Uterus (tissue), 4 donors: ENCODE measurements at places on chromosomes 7 and 10. TPM values are rescaled to one million over a fixed set of nuclear protein-coding genes. Genes with fewer than 3 reads are reported as not detected.

Gene IFIT1B
- total RNA-seq = 1.1 TPM

Gene ERVW-1
- total RNA-seq = not detected

Gene CALML5
- total RNA-seq = not detected

Gene PVRIG
- total RNA-seq = not detected

Gene DNA2
- total RNA-seq = 0.51 TPM

Gene FBH1
- total RNA-seq = 106 TPM

Gene PDGFA
- 34.0 TPM for total RNA-seq

Gene ASZ1
- not detected for total RNA-seq

Gene TCERG1L
- not detected for total RNA-seq

Gene PNLIPRP3
- total RNA-seq = not detected

Gene TAS2R4
- total RNA-seq = 0.26 TPM

Gene TRIM4
- total RNA-seq = 51.7 TPM

Gene MGAM2
- 0.12 TPM for total RNA-seq

Gene HTR7
- total RNA-seq = 1.5 TPM

Gene PRKG1
- 66.9 TPM for total RNA-seq

Gene ATOH7
- total RNA-seq = not detected

DNA sequence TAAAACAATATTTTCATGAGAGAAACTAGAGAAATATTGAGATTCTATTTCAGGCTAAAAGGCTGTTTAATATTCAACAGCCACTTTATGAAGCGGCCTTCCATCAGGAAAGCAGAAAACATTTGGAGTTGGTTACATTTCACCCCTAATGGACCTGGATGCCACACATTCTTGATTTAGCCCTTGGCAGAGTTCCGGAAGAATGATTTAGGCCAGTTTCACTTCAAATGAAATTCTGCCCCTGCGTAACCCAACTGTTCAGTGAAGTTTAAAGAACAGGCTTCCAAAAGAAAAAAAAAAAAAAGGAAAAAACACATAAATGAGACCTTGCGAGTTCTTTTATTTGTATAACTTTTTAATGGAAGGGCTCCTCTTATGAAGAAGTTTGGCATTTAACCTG is 239.2 kb upstream of the AKR1E2 start:
- no peak for DNase-seq

- no peak for DNase-seq
Measured at GRCh38 chr10:108090476-108091215, 926.1 kb upstream of the SORCS1 start.

DNA sequence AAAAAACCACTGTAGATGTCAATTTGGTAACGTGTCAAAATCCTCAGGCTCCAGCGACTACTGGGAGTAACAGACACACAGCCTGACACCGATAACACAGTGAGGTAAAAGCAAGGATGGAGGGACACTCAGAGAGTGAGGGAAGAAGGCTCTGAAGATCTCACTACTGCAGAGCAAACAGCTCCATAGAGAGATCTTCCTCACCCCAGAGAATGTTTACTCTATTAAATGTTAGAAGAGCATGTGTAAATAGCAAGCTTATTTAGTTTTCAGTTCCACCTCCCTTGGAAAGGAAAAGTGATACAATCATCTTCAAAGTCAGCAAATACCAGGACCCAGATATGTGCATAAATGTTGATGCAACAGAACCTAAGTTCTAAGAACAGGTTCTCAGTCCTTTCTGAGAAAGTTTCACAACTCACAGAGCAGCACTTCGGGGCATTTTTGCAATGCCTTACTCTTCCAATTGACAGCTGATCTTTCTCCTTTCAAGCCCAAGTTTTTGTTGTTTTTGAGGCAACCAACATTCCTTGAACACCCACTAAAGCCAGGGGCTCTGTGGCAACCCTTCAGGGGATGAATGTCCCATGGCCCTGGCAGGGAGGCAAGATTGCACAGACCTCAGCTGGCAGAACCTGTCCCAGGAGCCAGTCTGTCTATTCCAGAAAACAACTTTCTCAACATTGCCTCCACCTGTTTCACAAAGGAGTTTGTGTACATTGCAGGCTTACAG is 177.4 kb downstream of the SFMBT2 start:
- DNase-seq = no peak

GRCh38 chr7:117044664-117045063 is 91.4 kb downstream of the ST7 start:
- no peak for DNase-seq

DNA sequence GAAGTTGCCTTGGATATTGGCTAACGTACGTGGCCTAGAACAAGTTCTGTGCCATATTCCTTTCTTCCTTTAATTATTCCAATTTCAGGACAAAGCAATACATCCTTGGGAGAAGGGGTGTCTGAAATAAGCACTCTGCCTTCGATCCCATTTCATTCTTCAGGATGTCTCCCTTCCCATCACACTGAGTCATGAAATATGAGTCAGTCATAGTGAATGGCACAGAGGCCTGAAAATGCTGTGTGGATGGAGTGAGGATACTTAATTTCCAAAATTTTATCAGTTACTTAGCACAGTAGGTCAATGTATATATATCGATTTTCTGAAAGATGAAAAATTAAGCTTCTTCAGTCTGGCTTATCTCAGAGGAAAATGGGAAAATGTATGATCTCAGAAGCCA is 19.5 kb downstream of the EVX1 start:
- no peak for DNase-seq

GRCh38 chr7:116591202-116592040 is 66.6 kb downstream of the CAV1 start:
- no peak for DNase-seq

DNA sequence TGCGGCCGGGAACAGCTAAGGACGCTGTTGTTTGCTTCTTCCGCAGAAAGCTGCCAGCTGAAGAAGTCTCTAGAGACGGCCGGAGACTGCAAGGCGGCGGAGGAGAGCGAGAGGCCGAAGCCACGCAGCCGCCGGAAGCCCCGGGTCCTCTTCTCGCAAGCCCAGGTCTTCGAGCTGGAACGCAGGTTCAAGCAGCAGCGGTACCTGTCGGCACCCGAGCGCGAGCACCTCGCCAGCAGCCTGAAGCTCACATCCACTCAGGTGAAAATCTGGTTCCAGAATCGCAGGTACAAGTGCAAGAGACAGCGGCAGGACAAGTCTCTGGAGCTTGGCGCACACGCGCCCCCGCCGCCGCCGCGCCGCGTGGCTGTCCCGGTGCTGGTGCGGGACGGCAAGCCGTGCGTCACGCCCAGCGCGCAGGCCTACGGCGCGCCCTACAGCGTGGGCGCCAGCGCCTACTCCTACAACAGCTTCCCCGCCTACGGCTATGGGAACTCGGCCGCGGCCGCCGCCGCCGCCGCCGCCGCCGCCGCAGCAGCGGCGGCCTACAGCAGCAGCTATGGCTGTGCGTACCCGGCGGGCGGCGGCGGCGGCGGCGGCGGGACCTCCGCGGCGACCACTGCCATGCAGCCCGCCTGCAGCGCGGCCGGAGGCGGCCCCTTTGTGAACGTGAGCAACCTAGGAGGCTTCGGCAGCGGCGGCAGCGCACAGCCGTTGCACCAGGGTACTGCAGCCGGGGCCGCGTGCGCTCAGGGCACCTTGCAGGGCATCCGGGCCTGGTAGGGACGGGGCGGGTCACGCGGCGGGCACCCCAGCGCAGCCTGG is 2.4 kb downstream of the NKX2-3 start:
- no peak for DNase-seq

GRCh38 chr7:106841896-106842390 is 23.1 kb upstream of the PIK3CG start:
- no peak for DNase-seq

DNA sequence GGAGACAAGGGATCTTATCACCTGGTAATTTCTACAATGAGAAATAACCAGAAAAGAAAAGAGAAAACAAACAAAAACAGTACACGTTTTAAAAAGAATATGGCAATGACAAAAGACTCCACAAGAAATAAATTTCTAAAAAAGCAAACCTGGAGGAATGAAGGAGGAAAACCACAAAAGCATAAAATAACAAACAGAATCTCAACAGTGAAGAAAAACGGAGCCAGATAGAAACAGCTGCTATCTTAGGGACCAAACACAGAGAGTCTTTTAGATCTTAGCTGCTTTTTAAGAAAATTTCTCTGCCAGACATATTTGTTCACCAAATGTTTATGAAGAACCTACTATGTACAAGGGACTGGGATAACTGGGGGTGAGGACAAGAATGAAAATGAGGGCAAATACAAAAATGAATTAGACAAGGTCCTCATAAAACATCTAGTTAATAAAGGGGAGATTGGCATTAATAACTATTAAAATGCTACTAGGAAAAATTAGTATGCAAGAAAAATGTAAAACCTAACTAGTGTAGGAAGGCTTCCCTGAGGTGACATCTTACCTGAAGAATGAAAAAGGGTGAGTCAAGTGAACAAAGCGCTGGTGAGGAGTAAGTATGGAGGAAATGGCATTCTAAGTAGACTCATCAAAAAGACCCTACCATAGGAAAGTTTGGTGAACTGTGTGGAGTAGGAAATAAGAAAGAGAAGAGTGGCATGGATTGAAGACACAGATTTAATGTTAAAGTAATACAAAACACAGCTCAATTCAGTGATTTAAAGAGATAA is 34.3 kb downstream of the WASL start:
- no peak for DNase-seq

- DNase-seq = peak; percentile 76
Measured at GRCh38 chr10:132387764-132388210, 9.2 kb upstream of the PWWP2B start.

- DNase-seq = peak; percentile 47
Measured at GRCh38 chr7:94620703-94621118, 35.2 kb downstream of the SGCE start.

DNA sequence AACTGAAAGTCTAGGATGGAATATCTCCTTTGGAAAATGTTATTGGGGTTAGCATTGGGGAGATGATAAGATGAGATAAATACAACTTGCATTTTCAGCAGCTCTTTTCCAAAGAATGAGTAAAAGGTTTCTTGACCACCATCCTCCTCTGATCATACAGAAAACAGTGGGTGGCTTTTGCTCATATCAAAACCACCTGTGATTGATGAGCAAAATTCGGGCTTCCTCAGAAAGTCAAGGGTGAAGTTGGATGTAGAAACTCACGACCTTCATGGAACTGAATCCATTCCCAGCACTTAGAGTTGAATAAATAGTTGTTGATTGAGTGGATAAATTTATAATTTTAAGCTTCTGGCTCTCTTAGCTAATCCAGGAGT is 158.4 kb downstream of the DNAJB6 start:
- DNase-seq = no peak

DNA sequence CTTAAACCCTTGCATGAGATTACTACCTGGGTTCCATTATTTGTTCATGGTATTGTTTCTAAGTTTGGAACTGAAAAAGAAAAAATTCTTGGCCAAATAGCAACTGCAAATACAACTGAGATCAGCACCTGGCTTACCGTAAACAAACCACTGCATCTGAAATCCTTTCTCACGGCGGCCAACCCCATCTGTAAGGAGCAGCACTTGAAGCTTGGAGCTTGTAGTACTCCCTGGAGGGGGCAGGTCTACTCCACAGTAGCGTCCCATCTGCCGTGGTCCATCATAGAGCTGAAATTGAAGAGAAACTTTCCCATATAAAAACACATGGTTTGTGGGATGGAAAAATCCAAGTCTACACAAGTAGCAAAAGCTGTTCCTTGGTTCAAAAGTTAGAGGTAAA is 109.9 kb downstream of the CUBN start:
- DNase-seq = no peak

DNA sequence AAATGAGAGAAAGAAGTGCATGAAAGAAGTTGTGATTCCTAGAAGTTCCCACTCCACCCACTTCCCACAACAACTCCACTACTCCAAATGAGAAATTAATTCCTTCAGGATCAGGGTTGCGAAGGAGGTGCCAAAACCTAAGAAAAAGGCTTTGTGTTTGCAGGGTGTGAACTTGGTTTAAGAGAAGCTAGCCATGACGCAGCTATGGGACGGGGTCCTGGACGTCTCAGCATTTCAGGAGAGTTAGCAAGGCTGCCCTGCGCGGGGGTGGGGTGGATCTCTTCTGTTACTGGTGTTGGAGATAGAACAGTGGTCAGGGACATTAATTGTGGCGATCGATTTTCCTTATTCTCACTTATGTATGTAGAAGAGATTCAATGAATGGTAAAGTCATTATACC is 61.2 kb downstream of the CHST3 start:
- no peak for DNase-seq

GRCh38 chr10:43262902-43263466 is 3.9 kb downstream of the RASGEF1A start:
- DNase-seq = no peak

GRCh38 chr7:40945788-40946187 is 757.1 kb downstream of the INHBA start:
- no peak for DNase-seq

GRCh38 chr7:55073051-55073511 is 54.3 kb downstream of the EGFR start:
- DNase-seq = no peak

DNA sequence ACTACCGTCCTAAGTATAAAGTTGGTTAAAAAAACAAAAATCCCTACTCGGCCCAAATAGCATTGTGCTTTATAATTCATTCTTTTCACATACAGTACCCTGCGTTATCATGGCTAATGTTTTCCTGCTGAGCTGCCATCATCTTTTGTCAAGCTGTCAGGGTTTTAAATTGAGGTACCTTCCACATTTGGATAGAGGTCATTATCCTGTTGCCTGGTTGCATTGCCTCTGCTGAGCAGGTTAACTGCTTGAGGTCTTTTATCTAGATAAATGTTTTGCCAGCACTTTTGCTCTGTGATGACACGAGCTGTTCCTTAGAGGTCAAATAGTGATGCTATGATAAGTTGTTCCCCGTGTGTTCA is 94.4 kb upstream of the FZD1 start:
- DNase-seq = no peak

DNA sequence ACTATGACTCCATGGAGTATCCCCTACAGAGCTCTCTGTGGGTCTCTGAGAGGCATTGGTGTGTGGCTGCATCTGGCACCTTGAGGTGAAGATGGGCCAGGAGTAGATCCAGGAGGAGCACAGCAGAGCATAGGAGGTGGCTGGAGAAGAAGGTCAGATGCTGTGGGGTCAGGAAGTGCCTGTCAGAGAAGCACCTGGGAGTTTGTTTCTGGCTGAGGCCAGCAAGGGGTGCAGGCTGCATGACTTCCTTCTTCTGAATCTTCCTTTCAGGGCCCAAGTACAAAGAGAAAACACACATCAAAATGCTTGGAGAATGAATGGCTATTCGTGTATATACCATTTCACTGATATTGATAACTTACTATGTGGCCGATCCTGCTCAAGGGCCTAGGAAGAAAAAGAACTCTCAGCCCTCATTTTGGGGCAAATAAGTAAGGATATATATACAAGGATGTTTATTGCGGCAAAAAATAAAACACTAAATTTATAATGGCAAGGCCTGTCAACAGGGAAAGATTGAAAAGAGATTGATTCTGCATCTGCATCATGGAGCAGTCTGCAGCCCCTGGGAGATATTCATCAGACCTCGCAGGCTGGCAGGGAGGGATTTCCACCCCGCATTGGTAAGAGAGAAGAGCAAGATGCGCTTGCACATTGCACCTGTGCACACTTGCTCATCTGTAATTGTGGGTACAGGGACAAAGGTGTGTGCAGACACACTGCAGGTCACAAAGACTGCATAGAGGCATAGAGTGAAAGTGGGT is 39.2 kb downstream of the PTPRE start:
- DNase-seq = no peak
